HS-27A (cell line): ENCODE measurements at places on chromosomes 11 and 22.

GRCh38 chr11:102824556-102824955 lies 18.9 kb downstream of the MMP3 start:
- DNase-seq, result no peak

GRCh38 chr22:40519284-40519947 lies 117.1 kb downstream of the MRTFA start:
- DNase-seq, result no peak

- DNase-seq, result no peak
Measured at GRCh38 chr11:4071325-4071724, 23.3 kb upstream of the RRM1 start.

DNA sequence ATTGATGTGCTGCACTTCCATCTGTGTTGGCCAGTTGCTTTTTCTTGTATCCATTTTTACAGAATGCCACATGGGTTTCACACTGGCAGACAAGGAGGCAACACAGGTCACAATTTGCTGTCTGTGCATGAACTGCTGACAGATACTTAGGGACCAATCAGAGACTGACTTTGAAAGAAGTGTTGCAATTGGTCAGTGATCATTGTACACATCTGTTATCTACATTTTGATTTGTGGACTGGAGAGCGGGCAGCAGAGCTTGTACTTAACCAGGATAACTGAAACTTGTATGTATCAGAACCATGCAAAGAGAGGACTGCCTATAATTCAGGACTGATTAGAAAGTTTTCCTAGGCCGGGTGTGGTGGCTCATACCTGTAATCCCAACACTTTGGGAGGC lies 21.8 kb downstream of the PRR5 start:
- no peak for DNase-seq

DNA sequence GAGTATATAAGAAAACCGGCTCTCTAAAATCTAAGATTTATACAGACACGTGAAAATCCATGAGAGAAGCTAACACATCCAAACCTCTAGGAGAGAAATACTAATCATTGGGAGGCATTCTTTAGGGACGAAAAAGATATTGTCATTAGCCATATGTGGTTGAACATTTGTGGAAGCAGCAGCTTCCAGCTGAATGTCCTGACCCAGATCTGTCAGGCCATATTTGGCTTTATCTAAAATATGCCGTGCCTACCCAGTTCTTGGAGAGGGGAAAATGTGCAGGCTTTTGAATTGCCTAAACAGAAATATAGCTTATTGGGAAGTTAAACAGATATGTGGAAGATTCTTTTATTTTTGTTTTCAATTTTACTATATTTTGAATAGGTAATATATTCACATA lies 6.4 kb downstream of the CCDC89 start:
- DNase-seq, result no peak

DNA sequence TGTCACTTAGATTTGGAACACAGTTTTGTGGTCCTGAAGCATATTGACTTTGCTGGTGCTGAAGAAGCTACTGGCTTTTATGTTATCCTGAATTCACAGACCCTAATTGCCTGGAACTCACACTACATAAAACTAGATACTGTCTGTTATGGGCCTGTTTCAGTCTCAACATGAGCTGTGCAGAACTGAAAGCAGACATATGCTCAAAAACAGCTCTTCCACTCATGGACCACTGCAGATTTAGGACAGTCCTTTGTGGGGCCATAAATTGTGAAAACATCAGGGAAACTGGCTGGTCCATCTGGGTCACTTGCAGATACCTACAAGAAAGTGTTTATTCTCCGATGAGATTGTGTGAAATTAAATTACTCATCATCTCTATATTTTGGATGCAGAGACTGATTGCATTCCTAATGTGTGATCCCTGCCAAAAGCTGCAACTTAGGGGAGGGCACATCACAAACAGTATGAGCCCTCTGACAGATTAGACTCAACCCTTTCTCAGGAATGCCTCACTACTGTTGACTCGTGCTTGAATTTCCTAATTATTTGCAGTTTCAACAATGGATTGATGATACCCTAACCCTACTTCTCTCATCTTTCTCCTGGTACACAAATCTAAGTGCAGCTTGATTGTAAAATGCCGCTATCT lies 10.2 kb upstream of the CLNS1A start:
- DNase-seq, result no peak

GRCh38 chr11:30316237-30316636 lies 6.7 kb upstream of the ARL14EP start:
- DNase-seq, result no peak

DNA sequence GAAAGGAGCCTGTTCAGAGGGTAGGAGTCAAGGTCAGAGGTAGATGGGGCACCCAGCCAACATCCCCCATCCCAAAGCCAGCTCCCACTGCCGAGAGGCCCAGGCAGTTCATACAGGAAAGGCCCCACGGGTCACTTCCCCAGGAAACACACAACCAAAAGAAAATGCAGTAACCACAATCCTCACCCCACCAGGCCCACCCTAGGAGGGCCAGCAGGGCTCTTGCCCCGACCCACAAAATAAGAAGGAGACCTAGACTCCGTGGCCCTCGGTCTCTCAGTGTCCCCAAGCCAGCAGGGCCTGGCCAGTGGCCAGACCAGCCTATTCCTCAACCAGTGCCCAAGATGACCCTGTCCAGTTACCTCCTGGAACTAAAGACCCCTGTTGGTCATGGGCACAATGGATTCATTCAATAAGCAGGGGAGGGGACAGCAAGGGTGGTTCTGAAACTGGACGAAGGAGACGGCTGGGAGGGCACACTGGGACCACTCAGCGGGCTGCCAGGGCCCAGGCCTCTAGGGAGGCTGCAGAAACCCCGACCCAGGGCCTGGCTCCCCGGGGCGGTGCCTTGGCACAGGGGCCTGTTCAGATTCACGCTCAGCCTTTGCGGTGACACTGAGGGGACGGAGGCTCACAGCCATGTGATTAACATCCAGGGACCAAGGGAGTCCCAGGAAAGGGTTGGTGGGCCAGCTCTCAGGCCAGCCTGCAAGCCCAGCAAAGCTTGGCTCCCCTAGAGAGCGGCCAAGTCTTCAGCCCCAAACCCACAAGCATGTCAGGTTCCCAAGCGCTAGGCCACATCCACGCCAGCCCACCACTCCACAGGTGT lies 5.5 kb downstream of the RAB3IL1 start:
- no peak for DNase-seq

DNA sequence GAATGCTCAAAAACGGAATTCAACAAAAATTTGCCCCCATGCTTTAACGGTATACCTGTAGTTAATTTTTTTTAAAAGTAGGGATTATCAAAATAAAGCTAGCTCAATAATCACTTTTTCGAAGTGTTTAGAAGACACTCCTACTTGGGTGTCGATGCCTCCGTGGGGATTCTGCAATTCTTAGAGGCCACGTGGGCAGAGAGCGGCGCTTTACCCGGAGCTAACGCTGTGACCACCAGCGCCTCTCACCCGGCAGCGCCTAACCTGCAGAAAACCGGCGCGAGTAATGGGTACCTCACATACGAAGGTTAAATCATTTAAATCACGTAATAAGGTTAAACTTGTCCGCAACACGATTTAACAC lies 583 bp downstream of the TAF1D start:
- peak; percentile 69 for DNase-seq

DNA sequence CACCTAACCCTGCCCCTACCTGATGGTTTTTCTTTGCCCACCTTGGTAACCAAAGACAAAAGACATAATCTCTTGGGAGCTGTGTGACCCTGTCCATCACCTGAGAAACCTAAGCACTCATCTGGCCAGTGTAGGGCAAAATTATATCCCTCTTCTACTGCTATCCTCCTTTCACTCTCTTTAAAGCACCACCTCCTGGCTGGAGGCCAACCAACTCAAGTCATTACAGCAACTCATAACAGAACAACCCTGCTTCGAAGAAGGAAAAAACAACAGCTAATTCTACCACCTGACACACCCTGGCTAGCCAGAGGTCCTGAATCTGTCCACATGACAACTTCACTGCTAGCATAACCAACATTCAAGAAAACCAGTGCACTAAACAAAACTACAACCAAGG lies 45.5 kb downstream of the GAS2 start:
- DNase-seq, result no peak

DNA sequence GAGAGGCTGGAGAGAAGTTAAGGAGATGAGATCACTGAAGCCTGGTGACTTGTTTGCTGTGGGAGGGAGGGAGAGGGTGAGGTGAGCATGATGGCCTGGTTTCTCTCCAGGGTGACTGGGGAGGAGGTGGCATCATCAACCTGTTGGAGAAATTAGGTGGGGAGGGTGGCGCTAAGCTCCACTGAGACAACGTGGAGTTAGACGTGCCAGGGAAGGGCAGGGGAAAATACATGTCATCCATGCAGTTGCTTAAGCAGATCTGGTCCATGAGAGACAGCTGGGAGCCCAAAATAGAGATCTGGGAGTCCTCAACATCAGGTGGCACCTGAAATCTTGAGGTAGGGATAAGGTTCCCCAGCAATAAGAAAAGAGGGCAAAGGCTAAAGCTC lies 9.3 kb upstream of the MAFF start:
- DNase-seq, result no peak

DNA sequence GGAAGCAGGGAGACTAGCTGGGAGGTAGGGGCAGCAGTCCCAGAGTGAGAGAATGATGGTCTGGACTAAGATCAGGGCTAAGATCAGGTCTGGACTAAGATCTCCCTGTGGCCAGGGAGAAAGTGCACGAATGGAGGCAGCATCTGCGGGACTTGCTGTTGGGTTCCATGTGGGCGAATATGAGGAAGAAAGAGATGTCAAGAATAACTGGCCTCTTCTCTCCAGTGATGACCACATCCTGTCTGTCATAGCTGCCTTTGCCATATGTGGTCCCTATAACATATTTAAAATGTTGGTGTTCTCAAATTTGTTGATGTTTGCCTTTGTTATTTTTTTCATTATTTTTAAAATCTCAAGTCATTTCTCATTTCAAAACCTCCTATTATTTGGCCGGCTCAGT lies 27.4 kb upstream of the CXCR5 start:
- no peak for DNase-seq

DNA sequence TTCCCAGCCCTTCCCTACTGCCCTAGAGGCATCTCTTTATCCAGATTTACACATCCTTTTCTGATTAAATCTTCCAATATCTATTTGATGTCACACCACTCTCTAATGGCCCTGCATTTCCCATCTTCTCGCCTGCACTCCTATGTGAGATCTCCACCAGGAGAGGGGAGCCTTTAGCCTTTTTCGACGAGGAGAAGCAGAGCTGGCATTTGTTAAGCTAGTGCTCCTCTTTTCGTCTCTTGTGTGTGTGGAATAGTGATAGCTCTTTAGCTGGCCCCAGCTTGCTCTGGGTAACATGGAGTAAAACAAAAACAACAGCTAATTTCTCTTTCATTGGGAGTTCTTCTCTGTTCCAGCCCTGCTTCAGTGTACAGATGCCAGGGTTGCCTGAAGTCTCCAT lies 536.5 kb downstream of the NTM start:
- DNase-seq, result no peak
